ENCODE measurements at places on chromosomes 5 and 9. TPM values are rescaled to one million over a fixed set of nuclear protein-coding genes. Genes with fewer than 3 reads are reported as not detected.

DNA sequence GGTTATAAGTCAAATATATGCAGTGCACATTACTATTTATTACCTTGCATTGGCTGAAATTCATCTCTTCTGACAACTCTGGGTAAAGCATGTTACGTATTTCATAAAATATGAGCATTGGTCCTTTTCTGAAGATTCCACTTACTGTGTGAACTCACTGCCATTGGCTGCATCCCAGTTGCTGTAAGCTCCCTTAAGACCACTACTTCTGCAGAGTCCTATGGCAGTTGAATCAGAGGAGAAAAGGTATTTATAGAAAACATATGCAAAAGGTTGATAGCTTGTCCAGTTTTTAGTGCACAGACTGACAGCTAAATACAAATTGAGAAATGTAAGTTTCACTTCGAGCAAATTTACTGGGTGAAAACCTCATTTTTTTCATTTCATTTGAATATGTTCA lies 394.6 kb upstream of the ARRDC3 start:
- H3K4me3 ChIP-seq, result no peak overlapping the region
- no peak for DNase-seq
- no peaks in the 10 kb centered on the region for H3K4me1 ChIP-seq
- no peaks in the 10 kb centered on the region for H3K36me3 ChIP-seq
- no peak overlapping the region for H3K27ac ChIP-seq

Gene CATSPER3
- total RNA-seq, result 0.44 TPM

GRCh38 chr9:110440172-110440571 lies 102.5 kb upstream of the TXNDC8 start:
- H3K36me3 ChIP-seq, result no peaks in the 10 kb centered on the region
- H3K4me3 ChIP-seq, result no peak overlapping the region
- peaks cover 3% of the 10 kb centered on the region for H3K27me3 ChIP-seq
- H3K27ac ChIP-seq, result no peak overlapping the region
- no peak for DNase-seq
- no peaks in the 10 kb centered on the region for H3K4me1 ChIP-seq

- H3K27me3 ChIP-seq, result peaks cover 33% of the 10 kb centered on the region
- peaks cover 2% of the 10 kb centered on the region for H3K4me1 ChIP-seq
- no peak overlapping the region for H3K4me3 ChIP-seq
- H3K36me3 ChIP-seq, result no peaks in the 10 kb centered on the region
Observed at GRCh38 chr5:35956429-35956828, 18.0 kb upstream of the CAPSL start.

- H3K4me1 ChIP-seq, result no peaks in the 10 kb centered on the region
- H3K36me3 ChIP-seq, result no peaks in the 10 kb centered on the region
- no peaks in the 10 kb centered on the region for H3K27me3 ChIP-seq
- H3K4me3 ChIP-seq, result no peak overlapping the region
Observed at GRCh38 chr5:168006456-168007130, 284.9 kb upstream of the WWC1 start.

DNA sequence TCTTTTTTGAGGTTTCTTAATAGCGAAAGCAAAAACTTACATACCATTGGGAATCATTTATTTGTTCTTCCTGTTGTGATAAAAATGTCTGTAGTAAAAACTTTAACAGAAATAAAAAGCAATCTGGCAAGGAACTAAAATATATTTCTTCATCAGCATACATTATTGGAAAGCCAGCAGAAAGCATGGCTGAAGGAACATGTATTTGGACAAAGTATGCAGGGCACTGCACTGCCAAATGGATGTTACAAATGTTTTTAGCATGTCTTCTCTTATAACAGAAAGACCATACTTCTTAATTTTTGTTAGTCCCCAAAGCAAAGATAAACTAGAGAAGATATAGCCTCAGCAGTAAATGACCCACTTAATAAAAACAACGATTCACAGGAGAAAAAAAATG lies 80.5 kb downstream of the SMIM15 start:
- no peak overlapping the region for H3K27ac ChIP-seq
- peaks cover 6% of the 10 kb centered on the region for H3K36me3 ChIP-seq
- H3K27me3 ChIP-seq, result no peaks in the 10 kb centered on the region
- no peak overlapping the region for H3K4me3 ChIP-seq
- H3K4me1 ChIP-seq, result no peaks in the 10 kb centered on the region

DNA sequence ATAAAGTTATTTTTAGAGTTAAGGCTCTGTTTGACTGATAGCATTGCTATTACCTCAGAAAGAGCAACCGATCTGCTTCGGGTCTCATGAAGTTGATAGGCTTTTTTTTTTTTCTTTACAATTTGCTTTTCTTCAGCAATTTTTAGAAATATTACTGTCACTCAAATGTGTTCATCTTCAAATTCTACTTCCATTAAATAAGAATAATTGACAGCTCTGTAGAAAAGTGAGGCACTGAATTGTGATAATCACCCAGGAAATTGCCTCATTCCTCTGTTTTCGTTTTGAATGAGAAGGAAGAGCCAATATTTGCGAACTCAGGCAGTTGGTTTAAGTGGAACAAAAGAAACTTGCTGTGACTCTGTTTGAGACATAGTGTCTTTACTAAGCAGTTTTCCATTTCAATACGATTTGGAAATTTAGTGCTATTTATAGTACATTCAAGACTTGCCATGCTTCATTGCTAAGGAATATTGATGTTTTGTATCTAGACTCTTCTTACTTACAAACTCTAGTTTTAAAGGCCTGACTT lies 700.5 kb upstream of the CDH10 start:
- no peaks in the 10 kb centered on the region for H3K4me1 ChIP-seq
- no peak for DNase-seq
- no peaks in the 10 kb centered on the region for H3K27me3 ChIP-seq
- H3K36me3 ChIP-seq, result no peaks in the 10 kb centered on the region
- H3K4me3 ChIP-seq, result no peak overlapping the region
- H3K27ac ChIP-seq, result no peak overlapping the region

DNA sequence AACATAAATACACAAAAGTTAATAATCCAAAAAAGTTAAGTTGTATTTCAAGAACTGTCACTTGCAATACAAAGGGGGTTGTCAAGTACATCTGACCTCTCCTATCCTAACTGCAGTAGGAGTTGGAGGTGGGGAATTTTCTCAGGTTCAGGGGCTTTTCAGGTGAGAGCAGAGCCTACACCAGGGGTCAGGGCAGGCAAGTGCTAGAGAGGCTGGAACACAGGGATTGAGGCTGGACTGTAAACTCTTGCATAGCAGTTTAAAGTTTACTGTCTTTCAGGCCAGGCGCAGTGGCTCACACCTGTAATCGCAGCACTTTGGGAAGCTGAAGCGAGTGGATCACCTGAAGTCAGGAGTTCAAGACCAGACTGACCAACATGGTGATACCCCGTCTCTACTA lies 25.4 kb upstream of the RASGRF2 start:
- H3K36me3 ChIP-seq, result peaks cover 2% of the 10 kb centered on the region
- no peaks in the 10 kb centered on the region for H3K27me3 ChIP-seq
- peaks cover 3% of the 10 kb centered on the region for H3K4me1 ChIP-seq
- H3K4me3 ChIP-seq, result no peak overlapping the region

DNA sequence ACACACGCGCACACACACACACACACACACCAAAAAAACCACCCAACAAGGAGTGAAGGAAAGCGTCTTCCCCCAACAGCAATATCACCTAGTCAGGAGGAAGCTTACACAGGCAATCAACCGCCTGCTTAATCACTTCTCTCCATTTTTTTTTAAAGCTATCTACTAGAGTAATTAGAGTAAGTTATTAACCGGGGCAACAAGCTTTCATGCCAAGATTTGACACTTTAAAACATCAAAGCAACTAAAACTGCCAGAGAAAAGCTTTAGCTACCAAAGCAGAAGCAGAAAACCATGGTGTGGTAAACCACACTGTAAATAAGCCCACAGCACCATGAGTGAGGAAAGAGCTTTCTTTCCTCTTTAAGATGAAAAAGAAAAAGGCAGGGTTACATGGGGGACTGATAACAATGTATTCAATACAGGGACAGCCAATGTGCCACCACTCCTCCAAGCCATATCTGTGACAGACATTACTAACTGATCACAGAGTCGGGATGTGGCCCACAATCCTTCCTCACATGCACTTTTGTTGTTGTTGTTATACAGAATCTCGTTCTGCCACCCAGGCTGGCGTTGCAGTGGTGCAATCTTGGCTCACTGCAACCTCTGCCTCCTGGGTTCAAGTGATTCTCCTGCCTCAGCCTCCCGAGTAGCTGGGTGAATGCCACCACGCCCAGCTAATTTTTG lies 282.1 kb downstream of the CRB2 start:
- H3K4me1 ChIP-seq, result peaks cover 46% of the 10 kb centered on the region
- H3K27me3 ChIP-seq, result peaks cover 40% of the 10 kb centered on the region
- peak overlapping the region; percentile 84 for H3K4me3 ChIP-seq
- DNase-seq, result peak; percentile 42

DNA sequence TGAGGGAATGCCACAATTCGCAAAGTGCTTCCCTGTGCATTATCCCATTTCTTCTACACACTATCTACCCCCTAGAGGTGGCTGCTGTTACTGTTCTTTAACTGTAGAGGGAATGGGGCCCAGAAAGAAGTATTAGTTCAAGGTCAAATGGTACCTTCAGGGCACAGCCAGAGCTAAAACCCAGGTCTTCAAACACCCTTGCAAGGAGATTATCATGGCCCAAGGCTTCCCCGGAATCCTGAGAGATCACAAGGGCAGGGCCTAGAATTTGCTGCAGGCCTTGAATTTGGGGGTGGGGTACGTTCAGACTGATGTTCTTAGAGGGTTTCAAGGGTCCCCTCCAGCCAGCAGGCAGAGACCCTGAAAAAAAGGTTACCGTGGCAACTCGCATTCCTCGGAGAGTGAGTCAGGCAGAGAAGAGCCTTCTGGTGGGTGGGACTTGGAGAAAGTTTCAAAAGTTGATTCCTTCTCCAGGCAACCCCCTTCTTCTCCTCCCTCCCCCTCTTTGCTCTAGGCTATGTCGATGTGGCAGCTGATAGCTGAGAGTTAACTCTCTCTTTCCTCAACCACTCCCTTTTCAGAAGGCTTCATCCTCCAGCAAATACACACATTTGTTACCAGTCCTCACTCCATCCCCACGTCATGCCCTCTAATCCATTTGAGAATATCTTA lies 1.9 kb downstream of the SPARC start:
- no peak for DNase-seq
- peaks cover 9% of the 10 kb centered on the region for H3K4me1 ChIP-seq
- peaks cover 36% of the 10 kb centered on the region for H3K27me3 ChIP-seq
- no peak overlapping the region for H3K4me3 ChIP-seq
- no peak overlapping the region for H3K27ac ChIP-seq

- H3K4me1 ChIP-seq, result peaks cover 47% of the 10 kb centered on the region
- H3K27ac ChIP-seq, result no peak overlapping the region
- H3K36me3 ChIP-seq, result peaks cover 8% of the 10 kb centered on the region
- H3K27me3 ChIP-seq, result no peaks in the 10 kb centered on the region
Observed at GRCh38 chr5:123518111-123518510, 6.1 kb downstream of the CSNK1G3 start.

- no peak for DNase-seq
- no peaks in the 10 kb centered on the region for H3K36me3 ChIP-seq
- no peaks in the 10 kb centered on the region for H3K27me3 ChIP-seq
- no peak overlapping the region for H3K27ac ChIP-seq
Observed at GRCh38 chr5:90171466-90171865, 238.1 kb downstream of the CETN3 start.

Gene PAPPA
- total RNA-seq, result not detected

Gene CYSRT1
- total RNA-seq, result 0.45 TPM

DNA sequence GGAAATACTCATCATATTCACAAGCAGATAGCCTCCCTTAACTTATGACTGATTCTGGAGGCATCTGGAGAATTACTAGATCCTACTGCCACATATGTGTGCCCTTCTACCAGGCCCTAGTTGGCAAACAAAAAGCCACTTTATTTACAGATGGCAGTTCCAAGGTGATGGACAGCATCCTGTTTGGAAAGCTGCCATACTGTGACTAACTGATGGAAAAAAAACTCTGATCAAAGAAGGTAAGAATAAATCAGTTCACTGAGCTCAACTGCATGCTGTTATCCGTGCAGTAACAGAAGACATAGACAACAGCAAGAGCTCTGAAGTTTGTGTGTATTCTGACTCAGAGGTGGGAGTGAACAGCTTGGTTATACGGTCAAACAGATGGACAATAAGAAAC lies 279.8 kb upstream of the POU5F2 start:
- no peak overlapping the region for H3K27ac ChIP-seq
- no peaks in the 10 kb centered on the region for H3K27me3 ChIP-seq
- no peaks in the 10 kb centered on the region for H3K4me1 ChIP-seq
- peaks cover 60% of the 10 kb centered on the region for H3K36me3 ChIP-seq

DNA sequence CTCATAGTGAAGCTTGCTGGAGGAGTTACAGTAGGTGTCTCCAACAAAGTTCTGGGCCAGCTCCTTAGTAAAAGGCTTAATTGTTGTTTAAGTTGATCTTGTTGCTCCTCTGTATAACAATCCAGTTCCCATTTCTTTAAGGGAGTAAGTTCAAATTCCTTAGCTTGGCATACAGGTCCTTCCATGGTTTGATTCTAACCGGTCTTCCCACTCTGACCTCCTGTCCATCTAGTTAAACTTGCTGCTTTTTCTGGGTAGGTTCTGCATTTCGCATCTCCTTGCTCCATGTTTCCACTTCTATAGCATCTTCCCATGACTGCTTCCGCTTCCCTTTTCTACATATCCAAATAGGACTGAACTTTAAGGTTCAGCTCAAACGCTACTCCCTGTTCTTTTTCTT lies 95.5 kb downstream of the ARHGAP26 start:
- H3K27me3 ChIP-seq, result peaks cover 1% of the 10 kb centered on the region
- peaks cover 34% of the 10 kb centered on the region for H3K4me1 ChIP-seq
- DNase-seq, result no peak
- H3K4me3 ChIP-seq, result no peak overlapping the region
- no peaks in the 10 kb centered on the region for H3K36me3 ChIP-seq

Gene MYOT
- total RNA-seq, result not detected

Gene CCL28
- 17.1 TPM for total RNA-seq

Gene ADAMTS13
- 3.5 TPM for total RNA-seq

Gene ACTBL2
- total RNA-seq, result not detected

Gene SARDH
- total RNA-seq, result 1.6 TPM

- no peak overlapping the region for H3K27ac ChIP-seq
- H3K4me1 ChIP-seq, result peaks cover 18% of the 10 kb centered on the region
- H3K27me3 ChIP-seq, result no peaks in the 10 kb centered on the region
- peaks cover 45% of the 10 kb centered on the region for H3K36me3 ChIP-seq
Observed at GRCh38 chr5:157323107-157323706, 57.3 kb downstream of the CYFIP2 start.

Gene DNAH5
- not detected for total RNA-seq
